ENCODE measurements at places on chromosomes 1 and 21.

DNA sequence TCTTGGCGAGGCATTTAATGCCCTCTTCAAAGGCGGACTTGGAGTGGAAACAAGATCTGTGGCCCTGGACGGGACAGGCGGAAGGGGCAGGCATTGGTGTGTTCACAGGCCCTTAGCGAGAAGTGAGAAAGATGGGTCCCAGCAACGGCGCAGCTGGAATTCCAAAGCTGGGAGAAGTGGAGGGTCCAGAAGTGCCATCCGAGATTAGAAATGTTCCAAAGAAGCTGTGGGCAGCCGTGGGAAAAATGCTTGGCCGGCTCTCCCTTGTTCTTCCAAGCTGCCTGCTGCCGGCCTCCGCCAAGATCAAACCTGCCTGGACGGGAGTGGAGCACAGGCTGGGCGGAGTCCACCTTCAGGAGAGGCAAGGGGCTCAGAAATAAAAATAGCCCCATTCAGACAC lies 69.4 kb upstream of the ACTRT2 start:
- DNase-seq, result no peak

DNA sequence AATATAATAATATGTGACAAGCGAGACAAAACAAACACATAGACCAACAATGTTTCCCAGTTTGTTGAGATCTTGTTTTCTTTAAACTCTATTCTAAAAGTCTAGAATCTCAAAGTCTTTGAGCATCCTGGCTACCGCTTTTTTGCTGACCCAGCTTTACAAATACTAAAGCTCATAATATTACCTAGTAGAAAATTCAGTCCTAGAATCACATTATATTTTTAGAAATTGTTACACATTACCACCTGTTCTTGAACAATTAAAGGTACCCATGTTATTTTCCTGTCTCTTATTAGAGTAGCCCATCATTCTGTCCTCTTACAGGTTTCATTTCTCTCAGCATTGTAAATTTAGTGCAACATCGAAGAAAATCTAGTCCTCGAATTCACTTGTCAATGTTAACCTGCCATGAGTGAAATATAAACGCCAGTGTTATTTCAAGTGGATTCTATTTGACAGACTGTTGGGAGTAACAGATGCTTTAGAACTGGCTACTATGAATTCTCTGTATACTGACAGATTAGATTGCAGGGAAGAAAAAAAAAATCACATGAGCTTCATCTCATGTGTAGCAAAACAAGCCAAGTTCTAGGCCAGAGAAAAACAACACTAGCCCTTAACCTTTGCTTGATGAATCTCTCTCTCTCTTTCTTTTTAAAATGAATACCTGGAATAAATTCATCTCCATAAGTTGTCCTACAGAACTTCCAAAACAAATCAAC lies 851.2 kb upstream of the ADAMTS5 start:
- no peak for DNase-seq

DNA sequence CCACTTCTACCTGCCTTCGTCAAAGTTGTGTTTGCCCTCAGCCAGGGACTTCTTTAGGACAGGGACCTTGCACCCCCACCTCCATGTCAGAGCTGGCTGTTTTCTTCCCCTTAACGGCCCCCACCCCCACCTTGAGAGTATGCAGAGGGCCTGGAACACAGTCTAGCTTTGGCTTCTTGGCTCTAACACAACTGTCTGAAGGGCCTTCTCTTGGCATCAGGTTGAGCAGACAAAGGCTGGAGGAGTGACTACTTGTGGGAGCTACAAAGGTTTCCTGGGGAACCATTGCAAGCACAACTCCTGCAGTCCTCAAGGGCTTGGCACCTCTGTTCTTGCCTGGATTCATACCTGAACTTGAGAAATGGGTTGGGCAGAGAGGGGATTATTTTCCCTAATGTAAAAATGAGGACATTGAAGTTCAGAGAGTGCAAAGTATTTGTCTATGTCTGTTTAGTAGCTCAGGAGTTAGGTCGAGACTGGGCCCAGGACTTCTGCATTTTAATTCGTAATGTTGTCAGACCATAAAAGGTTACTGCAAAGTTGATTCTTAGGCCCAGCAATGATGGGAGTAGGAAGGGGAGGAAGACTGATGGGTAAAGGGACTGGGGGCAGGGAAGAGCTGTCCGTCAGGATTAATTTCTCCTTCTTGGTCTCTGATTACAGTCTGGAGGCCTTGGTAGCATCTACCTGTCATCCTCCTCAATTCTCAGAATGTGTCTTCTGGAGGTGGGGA lies 2.6 kb downstream of the CYP4B1 start:
- no peak for DNase-seq

DNA sequence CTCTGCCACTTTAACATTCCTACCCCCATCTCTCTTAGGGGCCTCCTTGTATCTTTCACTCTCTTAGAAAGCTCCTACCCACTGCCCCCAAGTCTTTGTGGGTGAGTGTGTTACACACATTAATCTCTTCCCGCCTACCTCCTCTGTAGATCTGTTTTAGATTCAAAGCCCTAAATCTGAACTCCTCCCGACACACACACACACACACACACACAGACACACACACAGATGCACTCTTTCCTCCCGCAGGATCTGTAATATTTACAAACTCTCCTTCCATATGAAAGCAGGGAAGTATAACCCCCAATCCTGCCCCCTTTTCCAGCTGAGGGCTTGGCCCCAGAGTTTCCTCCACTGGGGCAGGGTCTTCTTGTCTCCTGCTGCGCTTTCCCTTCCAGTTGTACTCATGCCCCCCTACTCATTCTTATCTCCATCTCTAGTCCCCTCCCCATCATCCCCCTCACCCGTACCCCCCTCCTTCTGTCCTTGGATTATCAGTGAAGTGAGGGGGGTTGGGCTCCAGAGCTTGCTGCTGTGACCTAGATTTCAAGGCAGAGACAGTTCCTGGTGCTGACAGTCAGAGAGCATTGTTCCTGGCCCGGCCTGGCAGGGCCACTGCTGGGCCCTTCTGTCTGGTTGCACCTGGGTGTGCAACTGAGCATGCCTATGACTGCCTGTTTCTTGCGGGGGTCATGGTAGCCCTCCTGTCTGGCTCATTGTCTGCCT lies 4.3 kb downstream of the PEA15 start:
- no peak for DNase-seq
